ENCODE measurements at places on chromosomes 5 and 9.

DNA sequence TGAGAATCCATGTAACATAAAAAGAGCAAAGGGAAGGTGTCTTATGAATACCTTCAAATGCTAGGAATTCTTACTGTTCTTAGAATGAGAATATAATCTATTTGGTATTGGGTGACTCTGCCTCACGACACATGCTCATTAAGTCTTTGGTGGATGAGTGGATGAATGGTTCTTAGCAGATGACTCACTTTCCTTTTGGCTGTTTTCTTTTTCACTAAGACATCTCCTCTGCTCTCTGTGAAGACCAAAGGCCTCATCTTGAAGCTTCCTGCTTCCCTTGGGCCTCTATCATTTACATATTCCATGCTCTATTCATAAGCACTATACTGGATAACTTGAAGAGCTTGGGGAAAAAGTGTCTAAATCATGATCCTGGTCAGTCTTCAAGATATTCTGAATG, 468.1 kb downstream of the SPATA31D1 start:
- DNase-seq, result no peak

DNA sequence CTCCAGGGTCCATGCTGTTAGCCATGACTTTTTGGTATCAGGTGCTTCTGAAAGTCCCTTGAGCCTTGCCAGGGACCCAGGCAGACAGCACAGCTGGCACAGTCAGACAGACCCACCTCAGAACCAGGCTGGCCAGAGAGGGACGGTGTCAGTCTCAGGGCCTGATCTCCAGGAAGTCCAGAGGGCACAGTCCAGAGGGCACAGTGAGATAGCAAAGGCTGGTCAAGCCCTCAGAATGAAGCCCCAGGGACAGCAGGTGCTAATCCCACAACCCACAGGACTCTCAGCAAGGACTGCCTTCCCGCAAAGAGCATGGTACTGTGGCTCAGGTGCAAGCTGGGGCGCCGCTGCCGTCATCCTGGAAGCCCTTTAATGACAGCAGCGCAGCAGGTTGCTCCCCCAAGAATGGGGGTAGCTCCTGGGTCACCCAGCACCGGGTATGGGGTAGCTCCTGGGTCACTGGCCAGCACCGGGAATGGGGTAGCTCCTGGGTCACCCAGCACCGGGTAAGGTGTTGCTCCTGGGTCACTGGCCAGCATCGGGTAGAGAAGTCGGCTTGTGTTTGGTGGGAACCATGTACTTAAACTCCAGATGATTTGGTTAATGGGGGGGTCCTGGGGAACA, 105.6 kb upstream of the PHYKPL start:
- DNase-seq, result no peak

- DNase-seq, result no peak
Observed at GRCh38 chr5:80975065-80975464, 14.9 kb downstream of the RASGRF2 start.

DNA sequence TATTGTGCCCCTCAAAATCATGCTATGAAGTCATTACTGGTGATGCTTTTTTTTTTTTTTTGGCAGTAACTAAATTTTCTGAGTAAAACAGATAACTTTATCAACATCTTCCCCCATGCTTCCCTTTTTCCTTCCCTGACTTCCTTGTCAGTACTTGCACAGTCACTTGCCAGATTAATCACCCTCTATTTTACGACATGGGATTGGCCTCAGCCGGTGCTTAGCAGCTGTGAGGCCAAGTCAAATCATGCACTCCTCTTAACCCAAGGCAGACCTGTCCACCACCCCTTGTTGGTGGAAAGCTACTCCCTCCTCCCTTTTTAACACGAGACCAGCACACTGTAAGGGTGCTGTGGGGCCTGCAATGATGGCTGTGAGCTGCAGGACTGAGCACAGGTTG, 118.0 kb upstream of the OTULINL start:
- no peak for DNase-seq

GRCh38 chr5:34410411-34411139, 245.6 kb upstream of the RAI14 start:
- DNase-seq, result peak; percentile 50

GRCh38 chr9:95937131-95937530, 61.6 kb downstream of the ERCC6L2 start:
- no peak for DNase-seq

- DNase-seq, result no peak
Observed at GRCh38 chr9:80320916-80321315, 749.2 kb downstream of the TLE4 start.

DNA sequence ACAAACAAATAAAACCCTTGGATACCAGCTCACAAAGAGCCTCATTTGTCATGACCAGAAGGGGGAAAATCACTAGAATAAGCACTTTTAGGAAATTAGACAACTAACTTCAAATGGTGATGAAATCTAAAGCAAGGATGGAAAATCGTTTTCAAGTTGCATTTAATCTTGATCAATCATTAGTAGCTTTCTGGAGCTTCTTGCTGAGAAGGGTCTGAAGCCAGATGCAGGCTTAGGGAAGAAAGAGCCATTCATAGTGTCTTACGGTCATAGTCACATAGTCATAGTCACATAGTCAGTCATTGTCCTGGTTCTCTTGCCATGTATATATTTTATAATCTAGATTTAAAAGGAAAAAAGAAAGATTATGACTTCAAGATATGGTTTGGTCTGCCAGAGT, 610.5 kb downstream of the ACTL7B start:
- DNase-seq, result no peak

GRCh38 chr5:95417971-95418370, 26.8 kb downstream of the FAM81B start:
- DNase-seq, result no peak

DNA sequence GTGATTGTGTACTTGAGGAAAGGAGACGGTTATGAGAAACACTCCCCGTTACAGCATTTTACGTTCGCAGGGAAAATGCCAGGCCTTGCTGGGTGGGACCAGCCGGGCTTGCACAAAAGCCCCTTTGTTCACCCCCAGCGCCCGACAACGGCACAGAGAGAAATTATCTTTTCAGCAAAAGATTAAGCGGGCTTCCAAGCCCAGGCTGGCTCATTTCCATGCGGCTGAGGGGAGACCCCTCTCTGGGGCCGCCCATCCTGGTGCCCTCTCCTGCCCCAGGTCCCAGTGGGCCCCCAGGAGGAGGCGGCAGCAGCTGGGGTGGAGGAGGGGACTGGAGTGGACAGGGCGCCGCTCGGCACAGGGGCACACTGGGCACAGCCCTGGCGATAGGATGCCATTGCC, 50.8 kb upstream of the NOTCH1 start:
- no peak for DNase-seq

DNA sequence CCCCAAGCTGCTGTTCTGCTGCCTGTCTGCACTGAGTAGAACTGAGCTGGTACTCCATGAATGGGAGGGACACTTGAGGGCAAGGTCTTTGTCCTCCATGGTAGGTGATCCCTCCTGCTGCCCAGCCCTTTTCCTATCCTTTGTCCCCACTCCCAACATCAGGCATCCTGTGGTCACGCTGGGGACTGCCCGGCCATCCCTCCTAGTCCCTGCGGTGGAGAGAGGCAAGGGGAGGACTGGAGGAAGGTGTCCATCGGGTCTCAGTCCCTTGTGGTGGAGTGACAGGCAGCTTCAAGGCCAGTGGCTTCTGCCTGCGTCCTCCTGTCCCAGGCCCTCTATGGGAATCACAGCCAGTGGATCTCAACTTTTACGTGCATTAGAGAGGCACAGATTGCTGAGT, 25.9 kb downstream of the ROR2 start:
- no peak for DNase-seq

GRCh38 chr5:96997265-96997859, 61.5 kb downstream of the LNPEP start:
- DNase-seq, result no peak

GRCh38 chr5:156182174-156182967, 144.6 kb upstream of the SGCD start:
- DNase-seq, result no peak

DNA sequence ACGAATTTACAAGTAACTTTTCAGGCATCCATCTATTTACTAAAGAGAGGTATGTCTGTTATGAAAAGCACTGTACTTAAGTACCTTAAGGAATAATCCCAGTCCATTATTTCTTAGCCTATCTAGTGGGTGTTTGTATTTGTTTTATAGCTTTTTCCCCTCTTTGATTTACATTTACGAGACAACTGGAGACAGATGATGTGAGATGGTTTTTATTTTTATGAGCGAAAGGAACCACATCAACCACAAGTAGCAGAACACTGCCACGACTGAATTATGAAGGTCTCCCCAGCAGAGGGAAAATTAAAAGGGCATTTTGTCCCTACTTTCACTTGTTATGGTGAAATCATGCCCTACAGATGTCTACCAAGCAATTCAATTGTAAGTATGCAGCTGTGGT, 357.8 kb downstream of the NFIB start:
- no peak for DNase-seq

- DNase-seq, result no peak
Observed at GRCh38 chr5:132381614-132382013, 12.1 kb downstream of the SLC22A5 start.

DNA sequence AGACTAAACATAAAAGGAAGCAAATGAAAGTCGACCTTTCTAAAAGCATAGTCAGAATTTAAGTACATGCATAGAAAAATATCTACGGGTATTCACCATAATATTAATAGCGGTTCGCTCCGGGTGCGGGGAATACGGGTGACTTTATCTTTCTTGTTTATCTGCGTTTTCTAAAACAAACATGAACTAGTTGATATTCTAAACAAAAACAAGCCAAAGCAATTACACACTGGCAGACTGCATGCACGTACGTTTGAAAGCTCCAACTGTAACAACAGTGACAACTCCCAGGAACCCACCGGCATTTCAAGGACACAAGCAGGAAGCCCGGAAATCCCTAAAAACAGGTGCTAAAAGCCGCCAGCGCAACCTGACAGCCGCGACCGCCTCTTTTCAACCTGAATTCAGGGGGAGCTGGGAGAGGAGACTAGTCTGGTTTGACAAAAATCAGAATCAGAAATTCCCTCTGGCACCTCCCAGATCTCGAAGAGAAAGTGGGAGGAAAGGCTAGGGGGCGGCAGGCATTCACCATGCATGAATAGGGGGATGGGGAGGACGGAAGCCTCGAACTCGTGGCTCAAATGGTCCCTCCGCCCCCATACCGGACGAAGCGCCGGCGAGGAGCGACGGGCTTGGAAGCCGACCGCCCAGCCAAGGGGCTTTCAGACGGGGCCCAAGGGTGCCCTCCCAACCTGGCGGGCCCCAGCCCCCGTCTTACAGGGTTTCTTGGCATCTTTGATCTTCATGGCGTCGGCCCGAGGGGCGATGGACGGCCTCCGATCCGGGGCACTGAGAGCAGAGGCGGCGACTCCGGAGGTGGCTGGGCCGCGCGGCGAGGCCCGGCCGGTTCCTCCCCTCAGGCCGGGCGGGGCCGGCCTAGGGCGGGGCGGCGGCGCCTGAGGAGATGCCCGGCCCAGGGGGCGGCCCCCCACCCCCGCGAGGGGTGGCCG, at the start of gene PANK3:
Gene PANK3, minus strand, starts transcription at position 831 of the 950 bp plus-strand sequence. Its CDS starts 85 bp downstream, at position 746.
- no peak for DNase-seq

DNA sequence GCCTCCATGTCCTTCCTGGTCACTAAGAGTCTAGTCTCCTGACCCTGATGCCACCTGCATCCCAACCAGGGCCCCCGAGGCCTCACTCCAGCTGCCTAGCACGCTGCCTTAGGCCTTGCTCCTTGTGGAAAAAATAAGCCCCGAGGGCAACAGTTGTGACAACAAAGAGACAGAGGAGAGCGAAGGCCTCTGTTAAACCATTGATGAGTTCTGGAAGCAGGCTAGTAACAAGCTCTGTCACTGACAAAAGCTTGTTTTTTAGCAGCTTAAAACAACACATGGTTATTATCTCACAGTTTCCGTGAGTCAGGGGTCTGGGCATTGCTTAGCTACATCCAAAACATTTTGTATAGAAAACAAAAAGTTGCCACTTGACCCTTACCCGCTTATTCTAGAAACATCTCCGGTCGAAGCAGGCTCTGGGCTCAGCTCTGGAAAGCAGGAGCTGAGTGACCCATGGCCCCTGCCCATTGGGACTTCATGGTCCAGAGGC, 48.2 kb upstream of the TBC1D2 start:
- DNase-seq, result no peak

- DNase-seq, result no peak
Observed at GRCh38 chr5:77232574-77233358, 22.3 kb downstream of the PDE8B start.

Measured in H9 (cell line).